ENCODE measurements at places on chromosomes 4 and X.

- DNase-seq: no peak
Observed at GRCh38 chrX:9626379-9626778, 139.3 kb downstream of the GPR143 start.

DNA sequence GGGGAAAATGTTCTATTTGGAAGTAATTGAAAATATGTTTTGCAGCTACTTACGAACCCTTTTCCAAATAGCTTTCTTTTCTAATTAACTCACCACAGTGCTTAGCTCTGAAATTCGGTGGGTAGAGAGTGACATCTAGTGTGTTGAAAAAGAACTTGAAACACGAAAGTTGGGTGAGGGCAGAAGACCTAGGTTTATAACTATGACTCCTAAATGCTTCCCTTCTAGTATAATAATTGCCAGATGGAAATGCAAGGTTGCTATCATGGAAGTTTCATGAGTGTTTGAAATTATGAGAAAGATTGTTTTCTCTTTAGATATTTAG, 77.3 kb upstream of the NOCT start:
- peak; percentile 48 for DNase-seq

DNA sequence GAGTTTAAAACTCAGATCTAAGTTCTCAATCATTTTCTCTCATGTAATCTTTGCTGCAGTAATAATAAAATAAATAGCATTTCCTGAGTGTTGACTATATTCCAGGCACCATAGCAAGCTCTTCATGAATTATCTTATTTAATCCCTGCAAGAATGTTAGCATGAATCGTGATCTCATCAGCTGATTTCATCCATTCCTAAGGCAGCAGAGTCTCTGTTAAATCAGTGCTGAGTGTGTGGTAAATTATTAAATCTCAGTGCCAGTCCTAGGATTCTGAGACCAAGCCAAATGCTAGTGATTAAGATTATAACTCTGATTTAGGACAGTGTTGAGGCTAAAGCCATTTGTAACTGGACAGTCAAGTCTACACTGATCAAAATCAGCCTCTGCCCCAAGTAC, 240.3 kb upstream of the TAPT1 start:
- no peak for DNase-seq

- no peak for DNase-seq
Observed at GRCh38 chr4:174118171-174118570, 165.3 kb downstream of the FBXO8 start.

DNA sequence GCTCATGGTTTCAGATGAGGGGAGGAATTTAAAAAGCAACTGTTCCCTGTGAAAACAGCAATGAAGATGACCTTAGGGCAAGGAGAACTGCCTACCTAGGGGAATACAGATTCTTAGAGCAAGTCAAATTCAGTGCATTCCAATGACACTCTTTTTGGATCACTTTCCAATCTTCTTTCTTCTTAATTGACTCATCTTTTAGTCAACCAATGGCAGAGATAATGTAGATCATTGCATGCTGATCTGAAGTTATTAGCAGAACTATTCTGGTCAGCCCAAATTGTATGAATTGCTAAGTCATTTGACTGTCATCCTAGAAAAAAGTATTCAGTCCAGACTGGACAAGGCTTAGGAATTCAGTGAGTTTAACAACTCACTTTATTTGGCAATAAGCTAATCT, 12.6 kb upstream of the NR3C2 start:
- DNase-seq: no peak

DNA sequence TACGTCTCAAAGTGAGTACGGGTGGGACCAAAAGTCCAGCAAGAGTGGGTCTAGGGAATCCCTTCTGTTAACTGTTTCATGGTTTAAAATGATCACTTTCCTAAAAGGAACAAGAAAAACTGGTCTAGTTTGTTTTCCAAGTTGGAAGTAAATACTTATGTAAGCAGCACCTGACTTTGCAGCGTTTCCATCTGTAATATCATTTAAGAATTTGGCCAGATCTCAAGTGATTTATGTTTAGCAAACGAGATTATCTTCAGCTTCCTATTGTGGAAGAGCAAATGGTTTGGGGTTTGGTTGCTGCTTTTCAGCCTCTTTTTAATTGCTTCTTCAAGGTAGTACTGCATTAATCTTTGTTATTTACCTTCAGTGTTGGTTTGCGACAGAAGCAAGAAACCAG, 50.4 kb downstream of the FHIP1A start:
- no peak for DNase-seq

GRCh38 chrX:100381619-100382018, 28.5 kb downstream of the PCDH19 start:
- DNase-seq: no peak

DNA sequence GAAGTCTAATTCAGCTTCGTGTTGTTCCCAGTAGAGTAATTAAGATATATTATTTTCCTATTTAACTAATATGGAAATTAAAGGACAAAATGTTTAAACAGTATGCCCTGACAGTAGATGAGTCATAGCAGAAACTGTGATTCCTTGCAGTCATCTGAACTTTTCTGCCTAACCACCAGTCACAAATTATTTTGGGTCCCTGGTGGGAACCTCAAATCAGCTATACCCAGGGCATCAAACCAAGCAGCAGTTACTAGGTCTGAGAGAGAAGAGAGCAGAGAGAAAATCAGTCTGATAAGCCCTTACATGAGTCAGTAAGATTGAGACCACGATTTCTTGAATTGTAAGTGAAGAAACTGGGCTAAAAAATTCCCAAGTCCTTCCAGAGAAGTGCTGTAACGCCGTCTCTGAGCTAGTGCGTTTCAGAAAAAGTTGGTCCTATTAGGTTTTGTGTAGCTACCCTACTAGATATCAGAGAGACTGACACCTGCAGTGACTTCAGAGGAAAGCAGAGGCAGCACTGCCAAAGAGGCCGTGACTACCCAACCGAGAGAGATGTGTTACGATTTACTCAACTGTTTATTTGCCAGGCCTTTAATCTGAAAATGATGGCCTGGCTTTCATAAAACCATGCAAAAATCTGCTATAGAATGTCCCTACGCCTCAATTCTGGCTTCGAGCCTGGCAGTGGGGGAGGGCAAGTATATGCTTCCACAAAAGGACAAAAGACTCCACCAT, 21.7 kb upstream of the GPM6A start:
- no peak for DNase-seq

DNA sequence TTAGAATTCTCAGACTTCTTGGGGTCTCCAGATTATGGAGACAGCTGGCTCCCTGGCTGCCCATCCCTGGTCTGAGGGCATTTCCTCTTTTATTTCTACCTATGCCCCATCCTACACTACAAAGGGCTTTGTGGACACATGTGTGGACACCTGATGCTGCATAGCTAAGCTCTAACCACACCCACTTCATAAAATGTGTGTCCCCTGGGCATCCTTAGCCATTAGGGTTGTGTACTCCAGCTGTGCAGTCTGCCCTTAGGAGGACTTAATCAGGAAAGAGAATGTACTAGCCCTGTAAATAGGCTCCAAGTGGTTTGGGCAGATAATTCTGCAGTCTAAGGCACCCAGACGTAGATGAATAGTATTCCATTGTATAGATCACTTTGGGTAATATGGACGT, 47.0 kb downstream of the COQ2 start:
- no peak for DNase-seq

DNA sequence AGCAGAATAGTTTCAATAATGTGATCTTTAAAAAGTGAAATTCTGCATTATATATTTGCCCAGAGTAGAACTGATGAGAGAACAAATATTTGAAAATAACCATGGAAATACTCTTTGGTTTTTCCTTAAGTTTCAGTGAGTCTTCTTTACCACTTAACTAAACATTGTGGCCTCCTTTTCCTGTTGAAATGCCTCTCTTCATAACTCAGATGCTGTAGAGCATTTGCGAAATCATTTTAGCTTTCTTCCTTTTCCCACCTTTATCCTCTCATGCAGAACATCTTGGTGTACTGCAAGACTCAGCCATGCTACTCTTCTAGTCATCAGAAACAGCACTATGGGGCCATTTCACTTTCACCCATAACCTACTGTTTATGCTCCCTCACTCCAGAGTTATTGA, 48.2 kb downstream of the CASK start:
- peak; percentile 4 for DNase-seq

GRCh38 chr4:48254381-48255071, 15.1 kb downstream of the TEC start:
- DNase-seq: no peak

DNA sequence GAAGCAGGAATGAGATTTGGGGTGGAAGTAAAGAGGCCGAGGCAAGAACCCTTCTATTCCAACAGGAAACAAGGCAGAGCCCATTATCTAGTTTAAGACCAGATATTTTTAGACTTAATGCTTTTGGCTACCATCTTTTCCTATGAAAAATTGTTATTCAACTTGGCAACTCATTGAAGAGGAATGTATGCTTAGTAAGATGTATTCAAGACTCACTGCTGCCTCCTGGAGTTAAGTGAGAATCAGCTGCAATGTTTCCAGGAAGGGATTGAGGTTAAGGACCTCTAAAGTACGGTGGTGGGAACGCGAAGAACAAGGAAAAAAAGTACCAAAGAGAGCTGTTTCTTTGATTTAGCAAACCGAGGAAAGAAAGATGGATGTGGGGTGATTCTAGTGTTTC, 89.1 kb downstream of the RAPGEF2 start:
- peak; percentile 14 for DNase-seq

- DNase-seq: no peak
Observed at GRCh38 chrX:39372115-39372514, 570.9 kb downstream of the MID1IP1 start.

GRCh38 chr4:156946516-156947424, 24.8 kb downstream of the PDGFC start:
- peak; percentile 98 for DNase-seq

DNA sequence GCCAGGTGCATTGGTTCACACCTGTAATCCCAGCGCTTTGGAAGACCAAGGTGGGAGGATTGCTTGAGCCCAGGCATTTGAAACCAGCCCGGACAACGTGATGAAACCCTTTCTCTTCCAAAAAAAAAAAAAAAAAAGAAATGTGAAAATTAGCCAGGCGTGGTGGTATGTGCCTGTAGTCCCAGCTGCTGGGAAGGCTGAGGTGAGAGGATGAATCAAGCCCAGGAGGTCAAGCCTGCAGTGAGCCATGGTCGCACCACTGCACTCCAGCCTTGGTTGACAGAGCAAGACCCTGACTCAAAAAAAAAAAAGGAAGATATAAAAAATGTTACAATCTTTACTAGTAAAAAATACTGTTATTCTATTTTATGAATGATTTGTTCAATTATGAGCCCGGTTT, 5.9 kb downstream of the FAM199X start:
- DNase-seq: peak; percentile 20

DNA sequence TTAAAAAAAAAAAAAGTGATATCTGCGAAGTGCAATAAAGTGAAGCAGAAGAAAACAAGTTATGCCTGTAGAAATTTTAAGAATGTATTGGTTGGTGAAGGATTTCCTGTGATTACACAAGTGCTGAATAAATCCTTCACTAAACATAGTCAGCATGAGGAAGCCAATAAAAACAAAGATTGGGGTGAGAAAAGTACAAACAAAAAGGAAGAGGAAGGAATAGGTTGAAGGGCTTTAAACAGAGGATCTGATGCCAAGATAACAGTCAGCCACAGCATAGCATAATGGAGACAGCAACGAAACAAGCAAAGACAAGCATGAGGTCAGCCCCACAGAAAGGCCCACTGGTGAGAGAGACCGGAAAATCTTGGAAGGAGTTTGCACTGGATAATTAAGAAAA, 372.2 kb downstream of the ADAM29 start:
- DNase-seq: no peak

- DNase-seq: peak; percentile 28
Observed at GRCh38 chr4:52051615-52052474, 741 bp downstream of the SPATA18 start.

DNA sequence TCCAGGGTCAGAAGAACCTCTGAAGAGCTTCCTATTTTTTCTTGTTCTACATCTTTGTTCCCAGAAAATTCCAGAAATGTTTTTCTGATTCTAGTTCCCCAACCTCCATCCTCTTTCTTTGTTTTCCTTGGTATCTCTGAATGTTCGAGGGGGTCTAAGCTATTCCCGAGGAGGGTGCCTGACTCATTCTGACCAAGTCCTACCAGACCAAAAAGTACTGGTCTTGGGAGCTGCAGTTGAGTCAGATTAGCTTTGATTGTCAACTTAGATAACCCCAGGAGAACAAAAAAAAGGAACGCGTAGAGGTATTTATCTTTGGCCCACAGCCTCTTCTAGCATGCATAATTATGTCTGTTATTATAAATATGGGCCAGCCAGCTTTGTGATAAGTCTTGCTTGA, 12.1 kb upstream of the TENM3 start:
- peak; percentile 58 for DNase-seq

GRCh38 chrX:47644557-47645091, 5.7 kb downstream of the ELK1 start:
- no peak for DNase-seq

DNA sequence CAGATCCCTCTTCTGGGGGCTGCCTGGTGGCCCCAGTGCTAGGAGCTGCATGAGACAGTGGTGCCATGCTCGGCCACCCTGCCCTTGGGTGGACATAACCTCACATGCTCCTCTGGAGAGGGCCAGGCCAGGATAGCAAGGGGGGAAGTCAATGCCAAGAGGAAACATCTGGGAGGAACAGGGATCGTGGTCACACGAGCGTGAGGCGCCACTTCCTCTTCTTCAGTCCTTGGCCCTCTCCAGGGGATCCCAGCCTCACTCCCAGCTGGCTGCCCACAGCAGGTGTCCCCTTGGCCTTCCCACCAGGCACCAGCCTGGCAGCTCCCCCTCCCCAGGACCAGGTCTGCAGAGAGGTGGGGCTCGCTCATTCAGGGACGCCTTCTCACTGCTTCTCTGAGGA, 28.6 kb downstream of the TBC1D14 start:
- no peak for DNase-seq

DNA sequence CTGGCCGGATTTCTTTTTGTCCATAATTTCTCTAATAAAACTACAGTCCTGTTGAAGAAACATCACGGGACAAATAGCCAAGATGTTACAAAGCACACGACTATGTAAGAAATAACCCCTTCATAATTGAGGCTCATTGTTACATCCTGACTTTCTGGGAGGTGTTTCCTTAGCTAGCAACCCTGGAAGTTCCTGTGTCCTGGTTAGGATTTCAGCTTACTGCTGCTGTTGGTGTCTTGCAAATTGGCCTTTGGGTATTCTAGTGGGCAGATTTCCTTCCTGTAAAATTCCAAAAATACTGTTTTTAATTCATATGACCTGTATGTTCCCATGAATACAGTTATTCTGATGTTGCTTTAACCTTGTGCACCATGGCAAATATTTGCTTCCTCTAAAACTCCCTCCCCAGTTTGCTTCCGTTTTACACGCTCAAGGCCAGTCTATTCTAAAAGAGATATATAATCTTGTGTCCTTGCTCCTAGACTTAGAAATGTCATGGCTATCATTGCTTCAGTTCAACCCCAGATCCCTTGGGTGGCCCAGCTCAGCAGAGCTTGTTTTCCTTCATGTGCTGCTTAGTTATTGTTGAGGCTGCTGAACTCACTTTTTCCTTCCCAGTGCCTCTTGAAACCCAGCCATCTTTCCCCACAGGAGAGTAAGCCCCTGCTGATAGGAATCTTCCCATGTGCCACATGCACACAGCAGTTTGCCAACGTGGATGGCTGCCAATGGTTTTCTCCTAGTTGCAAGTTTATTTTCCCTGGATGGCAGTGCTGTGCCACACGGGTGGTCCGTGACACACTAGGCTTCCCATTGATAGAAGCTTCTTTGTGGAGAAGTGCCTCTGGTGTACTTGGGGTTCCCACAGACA, 75.8 kb downstream of the TSPAN7 start:
- DNase-seq: no peak

GRCh38 chr4:172134521-172134920, 321.3 kb downstream of the GALNTL6 start:
- DNase-seq: no peak

GRCh38 chrX:10514891-10515290, 105.5 kb downstream of the MID1 start:
- DNase-seq: no peak

GRCh38 chrX:123990602-123991001, 29.1 kb downstream of the STAG2 start:
- no peak for DNase-seq

Data from kidney glomerular epithelial cell (primary cell).